ENCODE measurements at places on chromosomes 6 and 20.

DNA sequence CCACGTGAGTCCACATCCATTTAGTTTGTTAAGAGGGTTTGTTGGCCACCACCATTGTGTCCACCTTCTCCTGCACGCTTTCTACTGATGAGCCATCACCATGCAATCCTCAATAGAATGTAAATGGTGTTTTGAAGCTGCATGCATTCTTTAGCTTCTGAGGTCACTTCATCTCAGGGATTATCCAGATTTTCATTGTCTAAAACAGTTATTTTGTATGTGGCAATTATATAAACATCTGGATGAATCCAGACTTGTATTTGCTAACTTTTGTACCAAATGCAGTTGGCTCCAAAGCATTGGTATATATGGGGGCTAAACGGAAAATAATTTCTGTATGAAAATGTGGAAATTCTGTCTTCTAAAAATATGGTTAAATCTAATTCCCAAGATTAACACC, 231.2 kb upstream of the ARID1B start:
- no peak for DNase-seq

GRCh38 chr6:151661928-151662327, 145.6 kb upstream of the ESR1 start:
- DNase-seq, result no peak

- no peak for DNase-seq
Observed at GRCh38 chr6:11039040-11039439, 5.1 kb downstream of the ELOVL2 start.

GRCh38 chr20:50026746-50027575, 44.2 kb downstream of the SNAI1 start:
- no peak for DNase-seq

DNA sequence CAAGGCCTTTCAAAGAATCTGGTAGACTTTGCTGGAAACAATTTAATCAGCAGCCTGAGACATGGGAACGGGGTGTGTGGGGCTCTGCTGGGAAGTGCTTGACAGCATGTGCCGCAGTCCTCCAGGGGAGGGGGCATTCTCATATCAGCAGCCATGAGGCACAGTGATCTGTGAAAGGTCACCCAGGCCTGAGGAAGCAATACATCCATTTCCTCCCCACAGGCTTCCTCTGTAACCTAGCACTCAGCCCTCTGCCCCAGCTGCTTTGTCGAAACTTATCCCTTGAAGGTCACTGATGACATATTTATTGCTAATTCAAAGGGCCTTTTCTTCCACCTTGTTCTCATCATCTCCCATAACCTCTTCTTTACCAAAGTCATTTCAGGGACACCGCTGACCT, 103.3 kb downstream of the TNFAIP3 start:
- no peak for DNase-seq

DNA sequence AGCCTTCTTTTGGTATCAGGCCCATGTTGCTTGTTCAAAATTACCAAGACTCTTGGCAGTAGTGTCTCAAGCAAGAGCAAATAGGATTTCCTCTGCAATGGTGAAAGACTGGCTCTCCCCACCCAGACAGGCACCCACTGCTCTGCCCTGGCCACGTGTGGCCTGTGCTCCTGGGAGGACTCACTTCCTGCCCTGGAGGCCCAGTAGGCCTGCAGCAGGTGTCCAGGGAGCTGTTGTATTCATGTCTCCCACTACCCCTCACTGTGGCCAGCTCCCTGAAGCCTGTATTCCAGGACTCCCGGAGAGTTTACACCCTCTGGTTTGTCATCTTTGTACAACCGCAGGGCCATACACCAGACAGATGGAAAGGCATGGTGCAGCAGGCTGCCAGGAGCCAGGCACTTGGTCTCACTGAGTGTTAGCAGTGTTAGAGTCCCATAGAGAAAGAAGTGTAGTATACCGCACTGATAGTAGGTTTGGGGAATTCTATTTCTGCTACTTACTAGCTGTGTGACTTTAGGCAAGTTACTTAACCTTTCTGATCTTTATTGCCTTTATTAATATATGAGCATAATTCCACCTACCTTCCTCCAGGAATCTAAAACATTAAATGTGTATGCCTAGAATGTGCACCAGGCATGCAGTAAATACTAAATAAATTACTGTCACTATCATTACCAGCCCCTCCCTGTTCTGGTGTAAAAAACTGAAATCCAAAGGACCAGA, 159.7 kb downstream of the TMEM242 start:
- DNase-seq, result no peak

- DNase-seq, result no peak
Observed at GRCh38 chr20:3704087-3704486, 8.3 kb downstream of the SIGLEC1 start.

GRCh38 chr6:115404446-115404845, 656.2 kb downstream of the FRK start:
- no peak for DNase-seq

DNA sequence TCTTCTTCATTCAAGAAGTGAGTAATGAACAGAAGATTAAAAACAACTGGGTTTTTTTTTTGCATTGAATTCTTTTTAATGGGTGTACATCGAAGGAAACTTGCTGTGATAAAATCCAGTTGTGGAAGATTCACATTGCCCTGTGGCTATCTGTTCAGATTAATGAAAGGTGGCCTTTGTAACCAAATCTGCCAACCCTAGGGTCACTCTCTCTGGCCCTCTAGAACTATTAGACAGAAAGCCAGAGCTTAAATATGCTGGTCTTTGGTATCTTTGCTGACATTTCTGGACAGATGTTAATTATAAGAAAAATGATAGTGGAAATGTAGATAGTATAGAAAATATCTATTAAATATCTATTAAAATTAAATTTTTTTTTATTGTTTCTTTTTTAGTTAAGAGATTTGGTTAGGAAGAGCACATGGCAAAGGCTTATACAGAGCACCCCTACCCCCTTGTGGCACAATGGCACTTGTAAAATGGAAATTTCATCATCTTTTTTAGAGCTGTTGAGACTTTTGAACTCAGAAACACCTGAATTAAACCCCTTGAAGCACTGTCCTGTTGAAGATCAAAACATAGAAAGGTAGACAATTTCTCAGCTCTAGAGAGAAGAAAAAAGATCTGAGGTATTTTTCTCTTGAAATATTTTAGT, 572.5 kb downstream of the PKHD1 start:
- no peak for DNase-seq

GRCh38 chr20:48492715-48493070, 335.1 kb downstream of the PREX1 start:
- no peak for DNase-seq
